ENCODE measurements at places on chromosomes 11 and 22.

DNA sequence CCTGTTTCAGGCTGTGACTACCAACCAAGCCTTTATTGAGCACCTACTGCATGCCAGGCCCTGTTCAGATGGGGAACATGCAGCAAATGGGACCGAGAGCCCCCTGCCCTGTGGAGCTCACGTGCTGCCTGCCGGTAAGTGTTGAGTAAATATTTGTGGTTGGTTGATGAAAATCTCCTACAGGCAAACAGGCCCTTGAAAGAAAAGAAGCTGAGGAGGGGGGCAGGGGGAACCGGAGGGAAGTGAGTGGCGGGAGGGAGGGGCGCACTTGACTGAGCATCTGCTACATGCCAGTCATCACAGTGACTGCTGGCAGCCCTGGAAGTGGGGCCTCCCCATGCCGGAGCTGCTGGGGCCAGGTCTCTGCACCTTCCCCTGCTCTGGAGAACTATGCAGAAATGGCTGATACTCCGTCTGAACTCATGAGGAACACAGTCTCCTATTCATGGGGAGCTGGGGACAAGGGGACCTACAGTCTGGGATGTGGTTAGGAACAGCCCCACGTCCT is 34.2 kb downstream of the MACROD1 start:
- DNase-seq, result no peak

DNA sequence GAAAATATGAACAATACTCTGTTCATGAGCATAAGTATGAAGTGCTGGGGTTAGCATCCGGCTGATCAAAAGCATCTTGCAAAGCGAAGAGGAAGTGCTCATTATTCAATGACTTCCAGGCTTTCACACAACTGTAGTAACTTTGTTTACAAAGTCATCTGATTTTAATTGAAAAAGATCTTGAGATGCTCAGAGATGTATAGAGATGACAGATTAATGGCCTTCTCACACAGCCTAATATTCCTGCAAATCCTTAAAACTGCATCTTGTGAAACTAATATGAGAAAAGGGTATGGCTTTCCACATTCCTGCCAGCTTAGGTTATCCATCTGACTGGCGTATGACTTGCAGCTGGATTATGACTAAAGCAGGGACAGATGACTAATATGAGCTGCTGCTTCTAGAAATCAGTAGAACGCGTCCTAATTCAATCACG is 125.4 kb downstream of the CASP12 start:
- DNase-seq, result no peak

GRCh38 chr11:60905551-60906113 is 753 bp downstream of the PRPF19 start:
- DNase-seq, result no peak

- DNase-seq, result no peak
Observed at GRCh38 chr22:33599596-33599995, 320.7 kb downstream of the LARGE1 start.

- no peak for DNase-seq
Observed at GRCh38 chr11:76077575-76078150, 128.6 kb downstream of the WNT11 start.

DNA sequence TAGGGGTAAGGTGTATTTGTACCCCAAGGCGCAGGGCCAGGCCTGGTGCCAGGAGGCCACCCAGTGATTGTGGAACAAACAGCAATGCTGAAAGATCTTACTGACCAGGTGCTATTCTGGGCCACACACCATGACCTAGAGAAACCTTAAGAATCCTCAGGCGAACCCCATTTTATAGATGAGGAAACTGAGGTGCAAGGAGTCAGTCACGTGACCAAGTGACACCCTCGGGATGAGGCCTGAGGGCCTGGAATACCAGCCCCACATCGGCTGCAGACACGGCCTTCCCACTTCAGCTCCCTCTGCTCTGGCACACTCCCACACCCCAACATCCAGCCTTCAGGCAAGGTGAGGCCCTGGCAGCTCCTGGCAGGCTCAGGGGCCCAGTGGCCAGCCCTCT is 13.1 kb downstream of the CABP7 start:
- DNase-seq, result no peak

DNA sequence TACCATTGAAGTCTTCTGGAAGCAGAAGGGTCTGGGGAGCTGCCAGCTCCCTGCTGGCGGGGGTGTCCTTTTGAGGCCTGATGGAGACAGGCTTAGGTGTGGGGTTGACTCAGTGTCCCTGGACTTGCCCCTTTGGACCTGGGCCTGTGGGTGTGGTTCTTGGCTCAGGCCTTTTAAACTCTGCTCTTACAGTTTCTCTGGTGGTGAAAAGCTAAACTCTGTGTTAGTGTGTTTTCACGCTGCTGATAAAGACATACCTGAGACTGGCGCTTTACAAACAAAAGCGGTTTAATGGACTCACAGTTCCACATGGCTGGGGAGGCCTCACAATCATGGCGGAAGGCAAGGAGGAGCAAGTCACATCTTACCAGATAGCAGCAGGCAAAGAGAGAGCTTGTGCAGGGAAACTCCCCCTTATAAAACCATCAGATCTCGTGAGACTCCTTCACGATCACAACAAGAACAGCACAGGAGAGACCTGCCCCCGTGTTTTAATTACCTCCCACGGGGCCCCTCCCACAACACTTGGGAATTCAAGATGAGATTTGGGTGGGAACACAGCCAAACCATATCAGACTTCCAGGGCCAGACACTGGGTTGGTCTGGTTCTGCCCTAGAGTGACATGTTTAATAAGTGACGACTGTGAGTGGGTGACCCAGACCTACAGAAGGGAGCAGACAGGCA is 26.5 kb downstream of the GRAMD4 start:
- DNase-seq, result no peak

- no peak for DNase-seq
Observed at GRCh38 chr11:132772703-132773545, 759.4 kb downstream of the OPCML start.

DNA sequence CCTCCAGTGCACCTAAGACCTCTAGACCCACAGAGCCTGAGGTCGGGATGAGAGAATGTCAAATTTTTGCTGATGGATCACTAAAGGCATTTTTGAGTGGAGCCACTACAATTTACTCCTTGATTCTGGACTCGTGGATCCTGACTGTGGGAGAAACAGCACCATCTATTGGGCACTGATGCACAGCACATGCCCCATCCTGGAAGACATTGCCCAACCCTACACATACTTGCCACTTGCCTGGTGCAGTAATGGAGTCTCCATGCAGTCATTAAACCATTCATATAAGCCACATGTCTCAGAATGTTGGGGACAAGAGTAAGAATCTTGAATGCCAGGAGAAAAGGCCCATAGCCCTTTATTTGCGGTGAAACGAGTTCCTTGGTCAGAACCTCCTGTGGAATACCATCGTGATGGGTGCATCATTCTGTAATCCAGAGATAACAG is 103.9 kb downstream of the GGTLC2 start:
- no peak for DNase-seq

- DNase-seq, result no peak
Observed at GRCh38 chr11:121372671-121373429, 79.3 kb upstream of the SORL1 start.

DNA sequence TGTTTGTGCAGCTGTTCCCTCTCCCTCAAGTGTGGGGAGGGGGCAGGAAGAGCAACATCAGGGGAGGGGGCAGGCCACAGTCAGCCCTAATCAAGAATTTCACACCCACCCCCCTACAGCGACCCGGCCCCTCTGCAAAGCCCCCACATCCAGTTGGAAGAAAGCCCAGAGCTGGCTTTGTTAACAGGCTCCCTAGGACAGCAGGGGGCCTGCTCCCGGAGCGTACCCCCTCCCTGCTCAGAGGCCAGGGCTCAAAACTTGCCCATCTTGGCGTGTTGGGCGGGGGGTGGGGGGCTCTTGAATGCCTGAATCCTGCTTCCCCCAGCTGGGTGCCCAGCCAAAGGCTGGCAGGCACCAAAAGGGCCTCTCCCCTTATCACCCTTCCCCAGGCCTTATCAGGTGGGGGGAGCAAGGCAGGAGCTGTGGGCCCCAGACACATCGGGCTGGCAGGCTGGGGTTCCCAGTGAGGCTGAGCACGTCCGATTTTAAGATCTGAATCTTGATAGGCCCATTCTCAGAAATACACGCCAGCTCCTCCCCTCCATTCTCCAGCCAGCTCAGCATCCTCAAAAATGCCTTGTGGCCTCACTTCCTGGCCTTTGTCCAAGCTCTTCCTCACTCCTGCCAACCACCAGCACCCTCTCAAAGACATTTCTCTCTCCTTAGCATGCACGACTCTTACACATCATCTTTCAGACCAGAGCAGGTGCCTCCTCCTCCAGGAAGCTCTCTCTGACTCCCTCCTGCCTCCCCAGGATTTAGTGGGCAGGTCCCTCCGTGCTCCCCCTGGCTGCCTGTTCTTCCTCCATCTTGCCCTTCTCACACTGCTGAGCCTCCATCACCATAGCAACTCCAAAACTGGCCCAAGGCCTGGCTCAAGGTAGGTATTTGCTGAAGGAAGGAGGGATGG is 384.8 kb downstream of the MN1 start:
- no peak for DNase-seq

GRCh38 chr11:85869781-85870180 is 14.6 kb downstream of the CCDC83 start:
- DNase-seq, result no peak

GRCh38 chr22:19406846-19407245 is 24.7 kb downstream of the HIRA start:
- DNase-seq, result no peak

- no peak for DNase-seq
Observed at GRCh38 chr11:64095273-64095817, 59.6 kb downstream of the FLRT1 start.

GRCh38 chr22:39408173-39408572 is 8.6 kb downstream of the TAB1 start:
- no peak for DNase-seq

DNA sequence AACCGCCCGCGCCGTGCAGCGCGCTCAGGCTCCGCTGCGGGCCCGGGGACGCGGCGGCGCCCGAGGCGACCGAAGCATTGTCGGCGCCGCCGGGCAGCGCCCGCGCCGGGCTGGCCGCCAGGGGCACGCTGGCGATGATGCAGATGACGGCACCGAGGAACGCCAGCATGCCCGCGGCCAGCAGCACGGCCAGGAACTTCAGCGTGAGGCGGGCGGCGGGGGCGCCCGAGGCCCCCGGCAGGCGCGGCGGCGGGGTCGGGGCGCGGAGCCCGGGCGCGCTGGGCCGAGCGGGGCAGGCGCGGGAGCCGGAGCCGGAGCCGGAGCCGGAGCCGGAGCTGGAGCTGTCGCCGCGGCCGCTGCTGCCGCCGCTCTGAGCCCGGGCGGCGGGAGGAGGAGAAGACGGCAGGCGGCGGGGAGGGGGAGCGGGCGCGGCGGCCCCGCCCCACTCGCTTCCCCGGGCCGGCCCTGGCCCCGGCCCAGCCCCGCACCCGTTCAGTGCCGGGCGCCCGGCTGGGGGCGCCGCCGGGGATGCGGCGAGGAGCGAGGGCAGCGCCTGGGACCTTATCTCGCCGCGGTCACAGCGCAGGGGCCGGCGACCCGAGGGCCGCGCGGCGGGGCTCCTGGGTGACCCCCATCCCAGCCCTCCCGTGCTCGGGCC is at the start of gene NPTXR:
Gene NPTXR, minus strand, starts transcription at position 372 of the 658 bp plus-strand sequence.
- no peak for DNase-seq

- DNase-seq, result no peak
Observed at GRCh38 chr22:47568700-47569099, 806.2 kb downstream of the TBC1D22A start.

DNA sequence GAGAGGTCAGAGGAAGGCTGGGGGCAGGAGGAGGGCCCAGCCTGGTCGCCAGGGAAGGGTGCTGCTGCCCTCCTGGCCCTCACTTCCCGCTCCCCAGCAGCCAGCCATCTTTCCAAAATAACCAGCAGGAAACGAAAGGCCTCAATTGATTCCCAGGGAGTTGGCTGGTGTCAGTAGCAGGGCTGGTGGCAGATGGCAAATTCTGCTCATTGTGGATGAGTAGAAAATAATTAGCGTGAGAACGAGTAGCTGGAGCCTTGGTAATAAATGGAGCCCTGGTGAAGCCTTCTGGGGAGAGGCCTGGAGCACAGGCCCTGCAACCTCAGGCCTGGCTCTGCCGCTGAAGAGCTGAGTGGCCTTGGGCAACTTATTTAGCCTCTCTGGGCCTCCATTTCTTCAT is 31.3 kb downstream of the DAGLA start:
- DNase-seq, result no peak

GRCh38 chr11:118401151-118401879 is at the start of gene ATP5MG:
ATP5MG (plus strand) TSS chr11:118401606; CDS start chr11:118401666, 60 bp downstream.
- DNase-seq, result peak; percentile 77

- DNase-seq, result no peak
Observed at GRCh38 chr11:80598905-80599304, 1158.1 kb upstream of the TENM4 start.

DNA sequence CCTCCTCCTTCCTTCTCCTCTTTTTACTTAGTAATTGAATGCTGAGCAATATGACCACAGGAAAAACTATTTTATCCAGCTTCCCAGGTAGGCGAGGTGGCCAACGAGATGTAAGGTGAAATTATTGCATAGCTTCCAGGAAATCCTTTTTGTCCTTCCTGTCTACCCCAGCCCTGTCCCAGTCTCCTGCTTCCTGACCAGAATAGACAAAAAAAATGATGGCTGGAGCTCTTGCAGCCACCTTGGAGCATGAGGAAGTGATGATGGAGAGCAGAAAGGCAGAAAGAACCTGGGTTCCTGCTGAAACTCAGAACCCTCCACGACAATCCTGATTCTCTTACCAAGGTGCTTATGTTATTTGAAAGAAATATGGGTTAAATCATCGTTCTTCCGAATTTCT is 33.9 kb downstream of the DUSP8 start:
- no peak for DNase-seq

DNA sequence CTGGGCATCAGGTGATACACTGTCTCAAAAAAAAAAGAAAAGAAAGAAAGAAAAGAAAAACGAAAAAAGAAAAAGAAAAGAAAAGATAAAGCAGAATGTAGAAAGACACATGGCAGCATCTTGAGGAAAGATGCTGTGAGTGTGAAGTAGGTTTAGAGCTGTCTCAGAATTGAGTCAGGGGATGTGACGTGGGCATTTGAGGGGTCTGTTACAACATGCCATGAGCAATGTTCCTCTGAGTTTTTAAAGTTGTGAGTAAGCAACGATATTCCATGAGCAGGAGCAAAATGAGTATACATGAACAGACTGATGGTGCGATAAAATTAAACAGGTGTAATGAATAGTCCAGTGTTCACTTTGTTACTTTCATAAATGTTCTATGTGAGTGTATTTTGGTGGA is 11.3 kb upstream of the QSER1 start:
- no peak for DNase-seq

DNA sequence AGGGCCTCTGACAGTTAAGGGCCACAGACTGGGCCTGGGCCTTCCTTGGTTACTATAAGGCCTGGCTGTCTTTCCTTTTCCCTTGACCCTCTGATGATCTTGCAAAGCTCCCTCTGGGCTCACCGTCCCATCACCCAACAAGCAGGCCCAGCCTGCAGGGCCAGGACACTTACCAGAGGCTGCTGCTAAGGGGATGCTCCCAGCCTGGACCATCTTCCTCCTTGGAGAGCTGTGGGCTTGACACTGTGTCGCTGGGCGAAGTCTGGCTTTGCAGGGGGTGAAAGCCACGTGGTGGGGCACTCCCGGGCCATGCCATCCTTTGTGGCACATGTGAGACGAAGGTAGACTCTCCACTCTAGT is 3.9 kb downstream of the C11orf24 start:
- DNase-seq, result no peak
